Hair follicular keratinocyte (primary cell): ENCODE measurements at places on chromosomes 11 and 22. TPM values are rescaled to one million over a fixed set of nuclear protein-coding genes. Genes with fewer than 3 reads are reported as not detected.

Gene SMTNL1
- not detected in 2 replicates for total RNA-seq

Gene MS4A15
- not detected in 2 replicates for total RNA-seq

Gene LRRC55
- not detected in 2 replicates for total RNA-seq

Gene FGF19
- 0.15 and 0.16 TPM in 2 replicates for total RNA-seq

Gene ZBTB16
- total RNA-seq = 0.08 and 0.55 TPM in 2 replicates

Gene RANBP1
- 421 and 961 TPM in 2 replicates for total RNA-seq

Gene SLC22A6
- total RNA-seq = not detected in 2 replicates

Gene OSBP2
- total RNA-seq = 9.0 and 18.6 TPM in 2 replicates

Gene FGF4
- not detected in 2 replicates for total RNA-seq

Gene CALCA
- not detected in 2 replicates for total RNA-seq

Gene BAIAP2L2
- total RNA-seq = 7.1 and 16.0 TPM in 2 replicates

Gene CDC45
- total RNA-seq = 13.1 and 42.6 TPM in 2 replicates

Gene OR5P2
- total RNA-seq = not detected in 2 replicates

Gene DCHS1
- total RNA-seq = 0.16 and 0.27 TPM in 2 replicates

Gene OR52N4
- total RNA-seq = not detected in 2 replicates

Gene PGA5
- total RNA-seq = not detected in 2 replicates

Gene PTPRCAP
- total RNA-seq = 0.78 and 1.4 TPM in 2 replicates

Gene HEPN1
- total RNA-seq = not detected in 2 replicates

Gene GCAT
- total RNA-seq = 28.8 and 40.2 TPM in 2 replicates

Gene OR51Q1
- not detected in 2 replicates for total RNA-seq

Gene TRPM5
- not detected in 2 replicates for total RNA-seq

Gene ADAMTS15
- total RNA-seq = 0.86 and 3.0 TPM in 2 replicates

Gene FAR1
- total RNA-seq = 28.0 and 39.9 TPM in 2 replicates

Gene TYR
- not detected in 2 replicates for total RNA-seq

Gene MYEOV
- not detected in 2 replicates for total RNA-seq

Gene ARVCF
- total RNA-seq = 15.1 and 16.1 TPM in 2 replicates

Gene CHRM1
- total RNA-seq = not detected in 2 replicates

Gene OR10D3
- total RNA-seq = not detected in 2 replicates

Gene MS4A12
- total RNA-seq = not detected in 2 replicates

Gene TREH
- total RNA-seq = not detected in 2 replicates
